Stimulated activated CD4-positive, alpha-beta T cell treated with anti-CD3 and anti-CD28 coated beads, TNF-alpha, amount 100 ng/mL, for 4 hours (primary cell): ENCODE measurements at places on chromosomes 11 and 22.
A peak's percentile ranks its signal among the peaks of the same experiment; 100 is the strongest.

- no peak for DNase-seq
These were observed 34.8 kb upstream of the E2F8 start for GRCh38 chr11:19275496-19275895.

DNA sequence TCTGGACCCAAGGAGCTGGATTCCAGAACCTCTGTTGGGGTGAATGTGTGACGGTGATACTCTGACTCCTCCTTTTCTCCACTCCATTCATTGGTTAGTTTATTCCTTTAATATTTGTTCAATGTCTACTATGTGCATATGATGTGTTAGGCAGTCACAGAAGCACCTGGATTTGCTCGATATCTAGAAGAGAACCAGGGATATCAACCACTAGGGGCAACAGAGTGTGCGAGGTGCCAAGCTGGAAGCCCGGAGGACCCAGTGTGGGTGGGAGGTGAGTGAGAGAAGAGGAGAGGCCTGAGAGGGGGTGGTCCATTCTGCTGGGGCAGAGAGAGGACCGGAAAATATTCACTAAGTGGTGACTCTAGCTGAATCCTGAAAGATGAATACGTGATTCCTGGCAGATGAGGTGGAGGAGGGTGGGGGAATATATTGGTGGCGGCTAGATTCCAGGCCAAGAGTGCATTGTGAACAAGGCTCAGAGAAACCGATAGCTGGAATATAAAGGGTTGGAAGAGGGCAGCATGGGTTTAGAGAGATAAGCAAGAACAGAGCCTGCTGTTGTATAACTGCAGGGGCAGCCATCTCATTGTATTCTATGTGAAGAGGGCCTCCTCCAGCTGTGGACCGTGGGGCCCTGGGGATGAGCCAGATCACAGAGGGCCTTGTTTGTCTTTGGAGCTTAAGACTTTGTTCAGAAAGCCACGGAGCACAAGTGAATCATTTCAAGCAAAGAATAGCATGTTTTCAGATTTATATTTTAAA, 6.9 kb upstream of the TIMP3 start:
- DNase-seq: no peak

DNA sequence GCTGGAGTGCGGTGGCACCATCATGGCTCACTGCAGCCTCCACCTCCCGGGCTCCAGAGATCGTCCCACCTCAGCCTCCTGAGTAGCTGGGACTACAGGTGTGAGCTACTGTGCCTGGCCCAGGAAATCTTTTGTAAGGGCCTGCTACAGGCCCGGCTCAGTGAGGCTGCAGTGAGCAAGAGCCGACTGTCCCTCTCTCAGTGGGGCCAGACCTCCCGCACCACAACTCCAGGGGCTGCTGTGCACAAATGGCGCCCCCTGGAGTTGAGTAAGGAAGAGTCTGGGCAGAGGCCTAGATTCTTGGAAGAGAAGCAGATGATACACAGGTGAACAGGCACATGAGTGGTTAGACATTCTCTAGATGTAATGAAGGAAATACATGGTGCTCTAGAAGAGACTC, 7.0 kb downstream of the SERHL2 start:
- DNase-seq: no peak

DNA sequence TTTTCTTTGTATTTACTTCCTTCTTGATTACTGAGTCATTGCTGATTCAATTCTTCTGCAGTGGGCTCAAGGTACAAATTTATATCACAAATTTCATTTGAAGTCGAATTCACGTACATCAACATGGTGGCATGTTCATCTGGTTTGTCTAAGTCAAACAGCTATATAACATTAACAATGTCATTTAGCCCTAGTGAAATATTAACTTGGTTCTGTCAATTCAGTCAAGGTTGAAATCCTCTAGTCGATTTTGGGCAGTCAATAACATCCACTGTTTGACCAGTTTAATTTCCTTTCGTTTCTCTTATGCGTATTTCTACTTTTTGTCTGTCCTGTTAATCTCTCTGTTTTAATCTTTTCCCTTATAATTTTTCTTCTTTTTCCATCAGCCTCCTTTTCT, 4.1 kb upstream of the ATXN10 start:
- no peak for DNase-seq

- peak; percentile 68 for DNase-seq
These were observed 32.7 kb upstream of the GLYATL1B start for GRCh38 chr11:59053387-59053786.

- DNase-seq: no peak
These were observed 44.3 kb downstream of the PTPRJ start for GRCh38 chr11:48024635-48025071.

GRCh38 chr22:44925465-44926123, 84.2 kb downstream of the PHF21B start:
- DNase-seq: no peak

- DNase-seq: no peak
These were observed 213.5 kb upstream of the NAV2 start for GRCh38 chr11:19499026-19499669.

DNA sequence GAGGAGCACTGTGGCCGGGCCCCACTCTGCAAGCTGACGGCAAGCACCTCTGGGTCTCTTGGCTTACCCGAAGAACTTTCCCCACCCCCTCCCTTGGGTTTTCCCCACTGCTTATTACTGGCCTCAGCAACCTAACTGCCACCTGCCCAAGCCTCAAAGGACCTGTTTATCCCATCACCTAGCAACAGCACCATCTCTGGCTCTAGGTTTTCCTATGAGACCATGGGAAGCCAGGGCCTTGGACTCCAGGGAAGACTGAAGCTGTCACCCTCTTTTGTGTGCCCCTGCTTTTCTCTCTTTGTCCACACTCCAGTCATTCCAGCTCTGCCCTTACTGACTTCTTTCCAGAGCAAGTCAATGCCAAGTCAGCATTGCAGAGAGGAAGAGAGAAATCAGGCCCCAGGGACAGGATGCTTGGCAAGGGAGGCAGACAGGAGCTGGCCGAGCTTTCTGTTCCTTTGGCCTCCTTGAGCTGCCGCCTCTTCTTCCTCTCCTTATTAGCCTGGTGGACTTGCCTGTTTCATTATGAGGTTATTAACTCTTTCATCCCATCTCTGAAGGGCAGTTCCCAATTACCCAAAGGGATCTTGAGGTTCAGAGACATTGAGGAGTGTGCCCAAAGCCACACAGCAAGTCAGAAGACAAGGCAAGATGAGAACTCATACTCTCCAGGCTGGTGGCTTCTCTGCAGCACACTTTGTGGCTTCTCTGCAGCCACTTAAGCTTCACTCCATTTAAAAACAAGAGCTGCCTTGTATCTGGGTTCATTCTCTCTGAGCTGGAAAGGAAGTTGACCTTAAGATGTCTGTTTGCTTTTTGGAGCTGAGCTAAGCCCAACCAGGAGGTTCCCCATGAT, at the start of gene SMIM35:
SMIM35 (minus strand) TSS at position 51 of the 856 bp plus-strand sequence. CDS start 206 bp downstream, outside the sequence.
- DNase-seq: no peak

DNA sequence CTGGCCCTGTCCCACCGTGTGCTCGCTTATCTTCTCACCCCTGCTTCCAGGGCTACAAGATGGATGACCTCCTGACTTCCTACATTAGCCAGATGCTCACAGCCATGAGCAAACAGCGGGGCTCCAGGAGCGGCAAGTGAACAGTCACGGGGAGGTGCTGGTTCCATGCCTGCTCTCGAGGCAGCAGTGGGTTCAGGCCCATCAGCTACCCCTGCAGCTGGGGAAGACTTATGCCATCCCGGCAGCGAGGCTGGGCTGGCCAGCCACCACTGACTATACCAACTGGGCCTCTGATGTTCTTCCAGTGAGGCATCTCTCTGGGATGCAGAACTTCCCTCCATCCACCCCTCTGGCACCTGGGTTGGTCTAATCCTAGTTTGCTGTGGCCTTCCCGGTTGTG, 86.5 kb downstream of the MYO7A start:
- DNase-seq: no peak

GRCh38 chr11:10637731-10638151, 55.8 kb downstream of the IRAG1 start:
- DNase-seq: no peak

- no peak for DNase-seq
These were observed 13.8 kb upstream of the JAM3 start for GRCh38 chr11:134055029-134055428.

GRCh38 chr22:20656516-20656901, 117.4 kb upstream of the SERPIND1 start:
- no peak for DNase-seq

- no peak for DNase-seq
These were observed 27.9 kb downstream of the DDX6 start for GRCh38 chr11:118763041-118763440.

DNA sequence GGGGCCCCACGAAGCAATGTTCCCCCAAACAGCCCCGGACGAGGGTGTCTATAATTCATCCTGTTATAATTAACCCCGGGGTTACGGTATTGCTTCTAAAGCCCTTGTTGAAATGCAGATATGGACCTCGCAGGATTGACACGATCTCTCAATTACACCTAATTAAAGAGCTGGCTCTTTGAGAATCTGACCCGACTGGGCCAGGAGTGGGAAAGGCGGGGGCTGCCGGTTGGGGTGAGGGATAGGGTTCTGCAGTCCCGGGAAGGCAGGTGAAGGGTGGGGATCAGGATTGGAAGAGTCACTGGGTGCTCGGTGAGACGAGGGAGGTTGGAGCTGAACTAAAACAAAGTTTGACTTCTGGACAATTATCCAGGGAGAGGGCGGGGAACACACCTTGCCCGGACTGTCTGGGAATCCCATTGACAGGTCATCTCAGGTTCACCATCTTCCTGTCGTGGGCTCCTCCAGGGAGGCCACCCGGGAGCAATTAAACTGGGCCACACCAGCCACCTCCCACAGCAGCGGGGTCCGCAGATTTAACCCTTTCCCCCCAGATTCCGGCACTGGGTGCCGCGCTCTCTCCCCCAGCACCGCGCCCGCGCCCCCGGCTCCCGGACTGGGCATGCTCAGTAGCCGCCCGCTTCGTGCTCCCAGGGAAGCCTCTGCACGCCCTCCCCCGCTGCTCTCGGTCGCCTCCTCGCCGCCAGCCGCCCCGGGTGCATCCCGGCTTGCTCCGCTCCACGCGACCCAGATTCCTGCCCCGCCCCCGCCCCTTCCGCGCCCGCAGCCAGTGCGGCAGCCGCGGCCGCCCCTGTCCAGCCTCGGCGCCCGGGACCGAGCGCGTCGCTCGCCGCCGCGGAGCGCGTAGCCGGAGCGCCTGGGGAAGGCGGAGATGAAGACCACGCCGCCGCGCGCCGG, at the start of gene ELMOD1:
ELMOD1 (plus strand) TSS at position 688 of the 918 bp plus-strand sequence. CDS start 27,043 bp downstream, outside the sequence.
- no peak for DNase-seq

DNA sequence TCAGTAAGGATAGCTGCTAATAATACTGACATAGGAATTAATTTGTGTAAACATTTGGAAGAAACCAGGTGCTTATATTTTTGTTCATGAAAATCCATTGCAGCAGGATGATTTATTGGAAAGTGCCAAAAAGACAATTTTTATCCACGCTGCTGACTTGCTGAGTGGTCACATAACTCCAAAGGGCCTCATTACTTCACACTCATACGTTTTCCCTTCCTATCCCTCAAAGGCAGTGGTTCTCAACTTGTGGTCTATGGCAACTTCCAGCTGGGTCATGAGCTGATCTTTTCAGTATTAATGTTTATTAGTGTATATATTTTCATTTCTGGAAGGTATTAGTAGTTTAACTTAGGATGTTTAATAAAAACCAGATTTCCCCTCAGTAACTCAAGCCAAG, 178.1 kb downstream of the UVRAG start:
- DNase-seq: no peak

- DNase-seq: no peak
These were observed 74.5 kb downstream of the GRIK4 start for GRCh38 chr11:120586072-120586471.

DNA sequence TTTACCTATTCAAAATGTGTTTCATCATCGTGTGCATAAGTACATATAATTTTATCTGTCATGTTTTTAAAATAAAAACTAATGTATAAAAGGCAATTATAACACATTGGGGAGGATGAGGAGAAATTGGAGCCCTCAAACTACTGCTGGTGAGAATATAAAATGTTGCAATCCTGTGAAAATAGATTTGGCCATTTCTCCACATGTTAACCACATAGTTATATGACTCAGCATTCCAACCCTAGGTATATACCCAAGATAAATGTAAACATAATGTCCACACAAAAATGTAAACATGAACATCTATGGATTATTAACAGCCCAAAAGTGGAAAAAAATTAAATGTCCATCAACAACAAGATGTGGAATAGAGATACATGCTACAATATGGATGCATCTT, 928.0 kb upstream of the FAT3 start:
- DNase-seq: no peak

DNA sequence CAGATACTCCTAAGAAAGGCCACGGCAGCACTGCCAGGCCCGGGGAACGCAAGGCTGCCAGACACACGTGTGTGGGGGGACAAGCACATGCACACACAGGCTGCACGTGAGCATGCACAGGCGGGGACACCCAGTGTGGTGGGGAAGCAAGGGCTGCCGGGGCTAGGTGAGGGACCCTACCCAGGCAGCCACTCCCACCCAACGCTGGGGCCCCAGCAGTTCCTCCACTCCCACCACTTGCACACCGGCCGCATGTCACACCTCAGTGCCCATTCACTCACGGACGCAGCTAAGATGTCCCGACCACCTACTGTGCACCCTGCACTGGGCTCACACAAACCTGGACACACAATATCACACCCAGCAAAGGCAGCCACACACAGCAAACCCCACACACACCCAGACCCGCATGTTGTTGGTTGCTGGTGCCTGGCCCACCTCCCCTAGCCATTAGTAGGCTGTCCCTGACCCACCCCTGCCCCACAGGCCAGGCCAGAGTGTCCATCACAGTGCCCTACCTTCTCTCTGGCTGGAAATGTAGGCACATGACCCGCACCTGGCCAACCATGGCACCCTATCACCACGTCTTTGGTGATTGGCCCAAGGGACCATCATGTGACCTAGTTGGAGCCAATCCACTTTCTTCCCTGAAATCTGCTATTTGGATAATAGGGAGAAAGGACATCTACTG, 8.8 kb downstream of the SSTR3 start:
- DNase-seq: no peak

- DNase-seq: no peak
These were observed 204.4 kb downstream of the ADAMTS15 start for GRCh38 chr11:130652671-130653335.

GRCh38 chr11:120139316-120140069, 1.6 kb upstream of the TRIM29 start:
- DNase-seq: no peak

DNA sequence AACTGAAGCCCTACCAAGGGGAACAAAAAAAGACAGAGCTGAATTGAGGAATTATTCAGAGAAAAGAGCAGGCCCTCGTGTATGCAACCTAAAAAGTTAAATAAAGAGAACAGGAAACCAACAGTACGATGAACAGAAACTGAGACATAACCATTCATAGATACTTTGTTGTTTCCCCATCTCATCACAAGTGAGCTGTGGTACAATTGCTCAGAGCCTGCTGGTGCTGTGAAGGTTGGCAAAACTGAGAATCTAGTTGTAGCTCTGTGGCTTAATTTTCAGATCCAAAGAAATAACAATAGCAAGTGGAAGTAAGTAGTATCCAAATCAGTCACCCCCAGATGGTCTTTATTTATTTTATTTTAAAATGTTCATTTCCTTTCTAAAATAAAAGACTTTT, 37.7 kb upstream of the BLID start:
- DNase-seq: no peak
